ENCODE measurements at places on chromosomes 5 and 9.

DNA sequence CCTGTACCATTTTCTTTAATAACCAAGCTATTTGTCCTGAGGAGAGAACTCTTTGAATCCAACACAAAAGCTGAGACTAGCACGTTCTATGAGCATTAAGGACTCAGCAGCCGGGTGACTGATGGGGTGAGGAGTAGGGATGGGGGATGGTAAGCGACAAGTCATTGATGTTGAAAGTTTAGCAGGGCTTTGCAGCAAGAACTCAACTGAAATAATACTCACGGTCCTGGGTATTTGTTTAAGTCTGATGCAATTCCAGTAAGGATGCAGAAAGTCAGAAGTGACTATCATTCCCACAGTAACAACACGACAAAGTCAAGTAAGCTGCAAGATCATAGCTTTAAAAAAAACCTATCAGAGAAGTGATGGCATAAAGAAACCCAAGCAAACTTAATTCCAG is 131.1 kb downstream of the ACTL7B start:
- no peak for DNase-seq

- no peak for DNase-seq
Observed at GRCh38 chr5:154945695-154946301, 4.9 kb downstream of the MRPL22 start.

GRCh38 chr9:130606887-130607600 is 27.7 kb downstream of the FUBP3 start:
- no peak for DNase-seq

DNA sequence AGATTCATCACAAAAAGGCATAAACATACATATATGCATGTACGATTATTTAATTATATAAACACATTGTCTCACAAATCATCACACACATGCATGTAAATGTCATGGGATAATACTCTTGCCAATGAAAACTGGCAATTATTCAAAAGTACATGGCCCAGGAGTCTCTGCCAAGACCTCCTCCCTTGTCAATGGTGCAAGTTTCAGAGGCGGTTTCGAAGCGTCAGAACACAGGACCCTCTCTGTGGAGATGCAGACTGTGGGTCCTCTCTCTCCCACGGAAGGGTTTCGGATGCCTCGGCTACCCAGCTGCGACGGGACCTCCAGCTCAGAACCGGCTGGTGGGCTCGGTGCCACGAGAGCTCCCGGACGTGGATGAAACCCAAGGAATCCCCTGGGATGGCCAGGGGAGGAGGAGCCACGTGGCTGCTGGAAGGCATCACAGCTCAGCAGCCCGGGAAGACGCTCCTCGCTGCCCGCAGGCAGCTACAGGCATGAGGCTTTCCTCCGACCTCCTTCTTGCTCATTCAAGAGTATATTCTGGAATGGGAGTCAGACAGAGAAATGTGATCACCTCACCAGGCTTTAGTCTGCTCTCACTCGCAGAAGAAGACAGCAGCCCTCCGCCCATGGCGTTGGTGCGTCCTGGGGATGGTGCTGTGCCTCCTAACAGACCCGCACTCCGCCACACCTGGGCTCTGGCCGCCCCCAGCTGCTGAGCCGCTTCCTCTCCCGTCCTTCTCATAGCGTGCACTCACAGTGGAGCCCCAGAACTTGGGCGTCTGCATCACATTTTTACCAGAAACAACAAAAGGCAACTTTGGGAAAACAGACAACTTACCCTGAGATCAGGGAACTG is 308.8 kb downstream of the IRX2 start:
- DNase-seq, result no peak

GRCh38 chr5:180618487-180618828 is 27.2 kb upstream of the SCGB3A1 start:
- no peak for DNase-seq

GRCh38 chr9:123036893-123037545 is 3.6 kb downstream of the GPR21 start:
- no peak for DNase-seq

Measured in activated CD4-positive, alpha-beta T cell treated with anti-CD3 and anti-CD28 coated beads for 4 hours (primary cell).